ENCODE measurements at places on chromosomes 4 and X.

GRCh38 chr4:114383721-114384120, 214.9 kb upstream of the UGT8 start:
- DNase-seq = no peak

GRCh38 chr4:70570796-70571195, 21.3 kb upstream of the AMBN start:
- no peak for DNase-seq

GRCh38 chr4:148077581-148077980, 345.7 kb downstream of the ARHGAP10 start:
- DNase-seq = no peak

GRCh38 chr4:72243641-72244040, 211.8 kb downstream of the NPFFR2 start:
- peak; percentile 82 for DNase-seq

DNA sequence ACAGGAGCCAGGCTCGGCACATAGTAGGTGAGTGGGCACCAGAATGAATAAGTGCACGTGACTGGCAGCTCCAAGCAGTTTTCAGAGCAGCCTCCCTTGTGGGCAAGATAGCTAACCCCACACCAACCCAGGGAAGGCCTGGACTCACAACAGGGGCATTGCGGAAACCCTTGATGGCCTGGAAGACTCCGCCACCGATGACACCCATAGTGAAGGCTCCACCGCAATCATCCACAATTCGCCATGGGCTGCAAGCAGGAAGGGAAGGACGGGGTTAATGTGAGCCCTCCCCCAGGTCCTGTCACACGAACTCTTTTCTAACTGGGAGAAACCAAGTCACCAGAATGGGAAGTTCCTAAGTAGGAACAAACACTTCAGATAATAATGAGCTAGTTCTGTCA, 957 bp downstream of the TIMM17B start:
- DNase-seq = peak; percentile 3

- DNase-seq = no peak
Measured at GRCh38 chr4:26015133-26015651, 101.2 kb downstream of the SMIM20 start.

DNA sequence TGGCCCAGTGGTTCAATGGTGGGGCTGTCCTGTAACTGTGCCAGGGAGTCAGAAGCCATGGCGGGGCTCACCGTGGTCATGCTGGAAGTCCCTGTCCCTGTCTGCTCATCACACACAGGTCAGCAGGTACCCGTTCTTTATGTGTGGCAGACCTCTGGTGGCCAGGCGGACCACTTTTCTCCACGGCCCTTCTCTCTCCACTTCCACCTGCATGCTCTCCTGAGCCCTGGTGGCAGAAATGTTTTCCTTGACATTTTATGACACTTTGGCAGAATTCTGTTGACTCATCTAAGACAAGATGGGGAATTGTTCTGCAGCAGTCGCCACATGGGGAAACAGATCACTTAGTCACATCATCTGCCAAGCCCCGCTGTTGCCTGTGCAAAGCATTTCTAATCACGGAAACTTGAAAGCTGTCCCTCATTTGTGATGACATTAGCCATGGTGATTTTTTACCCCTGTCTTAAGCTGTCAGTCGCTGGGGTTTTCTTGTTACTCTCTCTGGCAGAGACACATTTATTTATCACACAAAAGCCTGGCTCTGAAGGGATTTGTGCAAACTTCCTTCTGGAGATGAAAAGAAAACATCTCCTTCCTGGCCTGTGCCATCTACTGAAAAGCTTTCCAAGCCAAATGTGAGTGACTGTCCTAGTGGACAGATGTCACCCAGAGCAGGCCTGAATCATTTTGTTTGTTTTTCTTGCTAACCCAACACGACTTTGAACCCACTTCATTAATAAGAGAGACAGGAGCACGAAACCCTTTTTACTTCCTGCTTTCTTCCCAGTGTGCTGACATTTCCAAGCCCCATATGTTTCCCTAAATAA, 38.8 kb upstream of the STIM2 start:
- no peak for DNase-seq
